D341Med (cell line): ENCODE measurements at places on chromosomes 7 and 10.

DNA sequence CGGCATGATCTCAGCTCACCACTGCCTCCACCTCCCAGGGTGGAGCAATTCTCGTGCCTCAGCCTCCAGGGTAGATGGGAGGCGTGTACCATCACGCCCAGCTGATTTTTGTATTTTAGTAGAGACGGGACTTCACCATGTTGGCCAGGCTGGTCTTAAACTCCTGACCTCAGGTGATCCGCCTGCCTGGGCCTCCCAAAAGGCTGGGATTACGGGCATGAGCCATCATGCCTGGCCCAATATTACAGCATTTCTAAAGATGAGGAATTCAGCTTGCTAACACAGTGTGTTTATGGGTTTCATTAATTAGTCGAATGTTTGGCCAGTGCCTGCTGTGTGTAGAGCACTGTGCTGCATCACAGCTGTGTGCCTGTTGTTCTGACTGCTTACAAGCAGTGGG, 3.7 kb downstream of the WDR37 start:
- no peak for DNase-seq

GRCh38 chr7:16652240-16652583, 6.2 kb downstream of the BZW2 start:
- no peak for DNase-seq

DNA sequence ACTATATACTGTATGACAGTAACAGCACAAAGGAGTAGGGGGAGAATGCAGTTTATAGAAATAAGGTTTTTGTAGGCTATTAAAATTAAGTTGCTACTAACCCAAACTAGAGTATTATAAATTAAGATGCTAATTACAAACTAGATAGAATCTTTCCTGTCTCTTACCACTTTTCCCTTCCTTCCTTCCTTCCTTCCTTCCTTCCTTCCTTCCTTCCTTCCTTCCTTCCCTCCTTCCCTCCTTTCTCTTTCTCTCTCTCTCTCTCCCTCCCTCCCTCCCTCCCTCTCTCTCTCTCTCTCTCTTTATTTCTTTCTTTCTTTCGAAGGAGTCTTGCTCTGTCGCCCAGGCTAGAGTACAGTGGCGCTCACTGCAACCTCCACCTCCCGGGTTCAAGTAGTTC, 36.4 kb upstream of the BRAF start:
- DNase-seq = no peak

GRCh38 chr10:132408367-132408781, 11.4 kb downstream of the PWWP2B start:
- DNase-seq = no peak

- DNase-seq = no peak
These were observed 25.4 kb upstream of the PRKAG2 start for GRCh38 chr7:151902311-151902710.

DNA sequence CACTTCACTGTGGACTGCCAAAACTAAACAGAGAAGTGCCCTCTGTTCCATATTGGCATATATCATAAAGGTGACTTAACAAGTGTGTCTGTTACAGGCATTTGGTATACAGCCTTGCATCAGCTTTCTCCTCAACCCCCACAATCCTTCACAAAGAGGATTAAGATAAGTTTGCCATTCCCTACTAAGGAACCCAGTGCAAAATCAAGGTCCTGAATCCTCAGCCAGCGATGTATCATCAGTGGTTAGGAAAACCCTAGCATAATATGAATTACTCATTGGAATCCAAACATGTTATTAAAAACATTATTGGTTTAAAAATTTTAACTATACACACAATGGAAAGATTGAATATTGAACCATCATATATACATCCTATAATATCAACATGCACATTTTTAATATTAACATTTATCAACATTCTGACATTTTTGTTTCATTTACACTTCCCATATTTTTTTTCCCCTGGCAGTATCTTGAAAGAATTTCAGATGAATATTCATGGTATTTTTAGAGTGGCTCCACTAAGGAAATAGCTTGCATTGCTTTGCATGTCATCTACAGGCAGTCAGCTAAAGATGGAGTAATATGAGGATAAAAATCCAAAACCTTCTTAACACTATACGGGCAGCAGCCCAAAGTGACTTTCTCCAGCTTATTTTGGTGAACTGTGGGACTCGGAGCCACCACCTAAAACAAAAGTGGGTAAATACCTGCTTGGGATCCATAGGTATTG, 215.6 kb upstream of the CHRM2 start:
- no peak for DNase-seq

GRCh38 chr7:137007001-137007694, 138.7 kb downstream of the CHRM2 start:
- no peak for DNase-seq

DNA sequence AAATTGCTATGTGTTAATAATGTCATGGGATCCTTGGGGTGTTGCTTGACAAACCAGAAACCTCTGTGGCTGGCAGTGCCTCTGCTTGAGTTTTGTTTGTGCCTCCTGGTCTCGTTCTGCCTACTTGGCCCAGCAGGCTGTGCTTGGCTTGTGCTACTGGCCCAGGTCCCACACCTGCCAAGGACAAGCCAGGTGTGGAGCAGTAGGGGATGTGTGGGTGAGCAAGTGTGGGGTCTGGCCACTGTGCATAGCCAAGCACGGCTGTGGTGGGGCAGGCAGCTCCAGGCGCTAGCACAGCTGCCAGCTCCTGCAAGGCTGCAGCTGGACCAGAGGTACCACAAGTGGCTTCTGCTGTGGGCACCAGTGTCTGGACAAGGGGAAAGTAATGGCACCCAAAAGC, 149.6 kb upstream of the HGF start:
- no peak for DNase-seq

GRCh38 chr10:45136256-45136655, 135.5 kb downstream of the ZNF22 start:
- no peak for DNase-seq
